ENCODE measurements at places on chromosomes 11 and 22. TPM values are rescaled to one million over a fixed set of nuclear protein-coding genes. Genes with fewer than 3 reads are reported as not detected.
A peak's percentile ranks its signal among the peaks of the same experiment; 100 is the strongest.

DNA sequence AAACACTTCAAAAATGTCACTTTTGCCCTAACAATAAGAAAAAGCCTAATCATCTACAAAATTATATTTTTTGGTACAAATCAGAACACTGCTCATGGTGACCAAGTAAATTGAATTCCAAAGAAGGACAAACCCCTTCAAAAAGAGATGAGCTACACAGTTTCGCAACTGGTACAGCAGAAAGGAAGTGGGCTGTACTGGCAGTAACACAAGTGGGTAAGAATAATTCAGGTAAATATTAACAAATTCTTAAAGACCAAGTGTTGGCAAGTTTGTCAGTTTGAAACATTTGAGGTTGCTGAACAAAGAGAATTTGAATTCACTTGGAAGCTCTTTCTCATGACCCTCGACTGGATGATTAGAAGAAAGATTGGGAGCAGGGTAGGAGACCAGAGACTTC is 35.5 kb downstream of the MSANTD4 start:
- DNase-seq = no peak

GRCh38 chr11:122137078-122137793 is 21.2 kb upstream of the BLID start:
- DNase-seq = peak; percentile 79

GRCh38 chr11:46006418-46007070 is 84.1 kb downstream of the LARGE2 start:
- peak; percentile 63 for DNase-seq

GRCh38 chr11:123218451-123218850 is 23.4 kb upstream of the CLMP start:
- no peak for DNase-seq

- DNase-seq = no peak
Measured at GRCh38 chr11:127843483-127844396, 743.6 kb downstream of the ETS1 start.

GRCh38 chr11:11293798-11294550 is 59.1 kb downstream of the CSNK2A3 start:
- DNase-seq = no peak

- peak; percentile 48 for DNase-seq
Measured at GRCh38 chr11:96314326-96315020, 28.5 kb downstream of the MAML2 start.

DNA sequence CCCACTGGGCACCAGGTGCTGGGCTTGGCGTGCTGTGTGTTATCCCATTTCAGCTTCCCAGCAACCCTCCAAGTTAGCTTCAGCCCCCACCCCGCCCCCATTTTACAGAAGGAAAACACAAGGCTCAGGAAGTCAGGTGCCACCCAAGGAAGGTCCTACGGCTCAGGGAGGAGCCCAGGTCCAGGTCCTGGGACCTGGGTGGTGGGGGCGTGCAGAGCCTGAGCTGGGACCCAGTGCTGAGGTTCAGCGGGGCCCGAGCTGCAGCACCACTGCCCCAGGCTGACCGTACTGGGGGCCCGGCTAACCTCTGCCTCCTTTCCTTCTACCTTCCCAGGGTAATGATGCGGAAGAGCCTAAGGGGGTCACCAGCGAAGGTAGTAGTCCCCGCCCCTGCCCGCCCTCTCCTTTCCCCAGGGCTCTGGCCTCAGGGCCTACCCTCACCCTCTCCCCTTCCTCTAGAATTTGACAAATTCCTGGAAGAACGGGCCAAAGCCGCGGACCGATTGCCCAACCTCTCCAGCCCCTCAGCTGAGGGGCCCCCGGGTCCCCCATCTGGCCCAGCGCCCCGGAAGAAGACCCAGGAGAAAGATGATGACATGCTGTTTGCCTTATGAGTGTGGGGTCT is 34.2 kb upstream of the HMOX1 start:
- no peak for DNase-seq

- DNase-seq = no peak
Measured at GRCh38 chr22:41910050-41911000, 4.5 kb downstream of the SHISA8 start.

- no peak for DNase-seq
Measured at GRCh38 chr11:18705651-18706281, 7.2 kb downstream of the TMEM86A start.

DNA sequence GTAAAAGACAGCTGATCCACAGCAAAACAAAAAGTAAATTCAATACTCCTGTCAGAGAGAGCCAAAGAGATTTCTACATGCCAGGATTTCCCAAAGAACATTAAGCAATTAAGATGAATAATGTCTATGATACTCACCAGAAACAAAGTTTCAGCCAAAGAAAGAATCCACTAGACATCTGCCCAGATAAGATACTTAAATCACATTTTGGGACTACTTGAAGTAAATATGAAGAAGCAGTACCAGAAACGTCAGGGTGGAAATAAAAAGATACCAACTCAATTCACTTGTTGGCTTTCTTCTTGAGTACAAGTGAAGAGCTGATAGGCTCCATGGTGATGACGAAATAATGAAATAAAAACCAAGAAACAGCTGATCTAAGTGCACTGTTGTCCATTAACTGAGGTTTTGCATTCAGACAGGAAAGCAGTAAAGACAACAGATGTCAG is 31.6 kb upstream of the ARHGAP32 start:
- no peak for DNase-seq

DNA sequence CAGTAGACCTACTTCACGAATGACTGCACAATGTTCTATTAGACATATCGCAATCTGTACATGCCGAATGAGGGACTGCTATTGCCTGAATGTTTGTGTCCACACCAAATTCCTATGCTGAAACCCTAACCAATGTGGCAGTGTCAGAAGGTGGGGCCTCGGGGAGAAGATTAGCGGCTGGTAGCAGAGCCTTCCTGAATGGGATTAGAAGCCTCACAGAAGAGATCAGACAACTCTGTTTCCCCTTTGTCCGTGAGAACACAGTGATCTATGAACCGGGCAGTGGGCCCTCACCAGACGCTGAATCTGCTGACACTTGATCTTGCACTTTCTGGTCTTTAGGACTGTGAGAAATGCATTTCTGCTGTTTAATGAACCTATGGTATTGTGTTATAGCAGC is 33.1 kb downstream of the LRFN4 start:
- no peak for DNase-seq

GRCh38 chr11:30381879-30382278 is 59.0 kb downstream of the ARL14EP start:
- no peak for DNase-seq

DNA sequence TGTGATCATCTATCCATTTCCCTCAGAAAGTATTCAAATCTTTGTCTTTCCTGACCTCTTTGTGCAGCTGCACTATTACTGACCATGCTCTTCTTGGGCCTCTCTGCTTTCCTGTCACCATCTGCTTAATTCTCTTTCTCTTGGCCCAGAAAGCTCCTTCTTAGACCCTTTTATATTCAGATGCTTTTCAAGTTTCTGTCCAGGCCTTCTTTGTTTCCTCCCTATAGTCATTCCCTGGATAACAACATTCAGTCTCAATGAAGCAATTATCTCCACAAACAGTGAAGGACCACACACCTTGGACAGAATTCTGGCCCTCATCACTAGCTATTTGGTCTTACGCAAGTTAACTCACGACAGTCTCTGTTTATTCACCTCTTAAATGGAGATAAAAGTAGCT is 89.7 kb downstream of the LARGE2 start:
- DNase-seq = no peak

- DNase-seq = no peak
Measured at GRCh38 chr11:126791446-126791845, 209.1 kb downstream of the KIRREL3 start.

GRCh38 chr11:93921695-93922468 is 71.5 kb upstream of the VSTM5 start:
- peak; percentile 60 for DNase-seq

GRCh38 chr11:64364911-64365310 is 5.9 kb downstream of the RPS6KA4 start:
- DNase-seq = no peak

DNA sequence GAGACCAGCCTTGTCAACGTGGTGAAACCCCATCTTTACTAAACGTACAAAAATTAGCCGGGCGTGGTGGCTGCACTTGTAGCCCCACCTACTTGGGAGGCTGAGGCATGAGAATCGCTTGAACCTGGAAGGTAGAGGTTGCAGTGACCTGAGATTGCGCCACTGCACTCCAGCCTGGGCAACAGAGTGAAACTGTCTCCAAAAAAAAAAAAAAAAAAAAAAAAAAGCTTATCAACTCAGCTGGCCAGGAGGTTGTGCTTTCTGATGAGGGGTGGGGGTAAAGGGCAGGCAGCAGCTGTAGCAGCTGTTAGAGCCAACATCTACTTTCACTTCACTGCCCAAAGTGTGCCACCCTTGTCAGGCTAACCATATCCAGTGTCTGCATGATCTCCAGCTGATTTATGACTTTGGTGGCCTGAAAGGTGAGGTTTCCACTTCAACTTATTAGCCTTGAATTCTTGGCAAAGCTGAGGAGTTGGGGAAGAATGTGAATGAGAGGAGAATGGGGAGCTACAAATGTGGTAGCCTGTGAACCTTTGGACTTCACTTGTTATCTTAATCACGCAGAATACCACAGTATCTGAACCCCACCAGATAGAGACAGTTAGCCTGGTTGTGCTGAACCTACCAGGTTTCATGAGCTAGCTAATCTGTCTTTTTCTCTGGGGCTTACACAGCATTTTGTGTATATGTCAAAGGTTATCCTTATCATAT is 19.6 kb downstream of the RNF121 start:
- no peak for DNase-seq

DNA sequence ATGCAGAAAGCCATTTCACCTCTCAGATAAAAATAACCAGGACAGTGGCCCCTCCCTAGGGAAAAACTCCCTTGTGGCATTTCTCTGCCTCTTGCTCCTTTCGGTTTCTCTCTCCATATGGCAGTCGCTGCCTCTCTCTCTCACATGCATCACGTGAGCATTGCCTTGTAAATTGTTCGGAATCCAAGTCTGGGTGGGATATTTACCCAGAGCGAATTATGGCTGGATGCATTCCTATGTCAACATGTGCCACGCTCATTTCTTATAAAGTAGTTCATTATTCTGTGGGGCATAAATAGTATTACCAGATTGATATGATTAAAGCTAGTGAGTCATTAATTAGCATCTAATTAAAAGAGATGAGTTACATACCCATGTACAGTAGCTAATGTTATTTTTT is 392.9 kb downstream of the INSC start:
- DNase-seq = no peak

- DNase-seq = no peak
Measured at GRCh38 chr22:49575703-49576081, 252.0 kb downstream of the BRD1 start.

DNA sequence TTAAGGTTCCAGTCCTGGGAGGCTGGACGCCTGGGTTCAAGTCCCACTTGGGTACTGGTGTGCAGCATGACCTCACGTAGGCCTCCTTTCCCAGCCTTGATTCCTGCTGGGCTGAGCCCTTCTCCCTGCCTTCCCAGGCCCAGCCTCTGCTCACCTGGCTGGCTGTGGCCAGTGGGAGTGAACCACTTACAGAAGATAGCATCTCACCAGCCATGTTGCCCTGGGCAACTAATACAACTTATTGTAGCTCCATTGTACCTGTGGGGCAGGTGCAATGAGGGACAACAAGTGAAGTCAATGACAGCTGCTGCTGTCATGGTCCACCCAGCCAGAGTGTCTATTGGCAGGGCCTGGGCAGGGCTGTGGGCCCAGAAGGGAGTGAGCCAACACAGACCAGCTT is 48.4 kb upstream of the MPEG1 start:
- no peak for DNase-seq

- no peak for DNase-seq
Measured at GRCh38 chr11:72681226-72682153, 7.3 kb upstream of the PDE2A start.

- DNase-seq = peak; percentile 43
Measured at GRCh38 chr11:1882265-1883238, 9.1 kb downstream of the PRR33 start.

GRCh38 chr11:45771566-45772448 is 33.1 kb upstream of the SLC35C1 start:
- DNase-seq = peak; percentile 56

DNA sequence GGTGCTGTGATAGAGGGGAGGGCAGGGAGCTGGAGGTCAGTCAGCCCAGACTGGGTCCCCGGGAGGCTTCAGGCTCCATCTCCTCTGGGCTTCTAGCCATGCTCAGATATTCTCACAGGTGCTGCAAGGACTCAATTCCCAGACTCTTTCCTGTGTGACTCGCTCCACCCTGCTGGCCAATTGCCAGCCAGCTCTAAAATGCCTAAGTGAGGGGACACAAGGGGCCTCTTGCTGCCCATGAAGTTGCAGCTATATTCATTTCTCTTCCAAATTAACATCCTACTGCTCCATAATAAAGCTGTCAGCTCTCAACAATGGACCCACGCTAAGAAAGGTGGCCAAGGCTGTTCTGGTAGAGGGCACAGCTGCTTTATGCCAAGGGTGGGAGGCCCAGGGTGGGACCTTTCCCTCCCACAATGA is 101.5 kb downstream of the PLEKHA7 start:
- no peak for DNase-seq

DNA sequence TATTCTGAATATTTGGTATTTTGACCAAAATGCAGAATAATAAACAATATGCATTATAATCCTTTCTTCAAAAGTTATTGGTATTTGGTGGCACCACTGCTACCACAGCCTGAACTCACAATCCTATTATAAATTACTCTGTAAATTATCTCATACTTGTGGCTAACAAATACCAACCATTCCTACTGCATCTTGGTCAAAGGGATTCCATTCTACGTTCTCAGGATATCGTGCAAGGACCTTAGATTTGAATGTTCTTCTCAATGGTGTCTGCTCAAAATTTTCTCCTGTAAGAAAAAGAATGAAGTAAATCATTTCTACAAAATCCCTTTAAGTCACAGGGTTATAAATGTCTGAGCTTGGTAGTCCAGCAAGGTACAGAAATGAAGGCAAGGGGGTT is 58.7 kb downstream of the DENND5A start:
- no peak for DNase-seq

GRCh38 chr11:33411751-33412150 is 154.6 kb downstream of the HIPK3 start:
- no peak for DNase-seq

GLB1L2 gene
- total RNA-seq = 27.1 TPM

C2CD2L gene
- 12.4 TPM for total RNA-seq

RBM4B gene
- total RNA-seq = 18.1 TPM

CARNS1 gene
- total RNA-seq = 1.0 TPM

ADM2 gene
- total RNA-seq = 12.8 TPM

APOL2 gene
- 9.9 TPM for total RNA-seq

KRTAP5-11 gene
- total RNA-seq = not detected

DCHS1 gene
- total RNA-seq = 0.30 TPM

Measured in HCT116 (cell line).